T-helper 1 cell (primary cell): ENCODE measurements at places on chromosomes 5 and 9.

DNA sequence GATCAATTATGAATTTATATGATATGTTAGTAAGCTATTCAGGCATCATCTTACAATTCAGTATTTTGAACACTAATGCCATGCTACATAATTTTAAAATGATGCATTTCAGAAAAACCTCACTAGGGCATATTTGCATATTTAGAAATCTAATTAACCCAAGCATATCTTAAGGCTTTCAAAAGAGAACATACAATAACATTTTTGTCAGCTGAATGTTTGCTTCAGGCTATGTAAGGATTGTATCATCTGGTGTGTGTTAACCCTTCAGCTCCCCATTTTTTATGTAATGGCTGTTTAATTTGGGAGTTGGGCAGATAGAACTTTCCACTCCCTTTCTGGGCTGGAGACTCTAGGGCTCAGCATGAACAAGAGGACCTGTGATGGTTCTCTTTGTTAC, 299.1 kb upstream of the EFNA5 start:
- no peak for DNase-seq

DNA sequence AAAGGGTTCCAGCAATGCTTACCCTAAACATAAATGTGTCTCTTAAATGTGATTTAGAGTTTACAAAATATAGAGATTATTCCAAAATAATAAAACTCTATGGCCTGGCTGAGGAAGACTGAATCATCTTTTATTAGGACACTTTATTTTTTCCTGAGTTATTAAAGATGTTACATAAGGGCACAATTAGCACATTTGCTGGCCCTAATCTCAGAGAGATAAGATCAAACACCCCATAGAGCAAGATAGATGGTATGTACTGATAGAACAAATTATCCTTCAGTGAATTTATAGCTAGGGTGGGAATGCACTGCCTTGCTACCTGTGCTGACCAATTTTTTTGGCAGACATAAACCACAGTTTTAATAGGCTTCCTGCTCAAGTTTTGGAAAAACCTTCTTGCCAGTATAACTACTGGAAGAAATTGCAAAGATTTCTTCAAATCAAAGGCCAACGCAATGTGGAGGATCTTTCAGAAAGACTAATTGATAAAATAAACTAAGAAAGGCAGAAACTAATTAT, 367.1 kb upstream of the MPDZ start:
- DNase-seq = no peak

- DNase-seq = no peak
Measured at GRCh38 chr9:85283421-85283820, 458.3 kb downstream of the AGTPBP1 start.

DNA sequence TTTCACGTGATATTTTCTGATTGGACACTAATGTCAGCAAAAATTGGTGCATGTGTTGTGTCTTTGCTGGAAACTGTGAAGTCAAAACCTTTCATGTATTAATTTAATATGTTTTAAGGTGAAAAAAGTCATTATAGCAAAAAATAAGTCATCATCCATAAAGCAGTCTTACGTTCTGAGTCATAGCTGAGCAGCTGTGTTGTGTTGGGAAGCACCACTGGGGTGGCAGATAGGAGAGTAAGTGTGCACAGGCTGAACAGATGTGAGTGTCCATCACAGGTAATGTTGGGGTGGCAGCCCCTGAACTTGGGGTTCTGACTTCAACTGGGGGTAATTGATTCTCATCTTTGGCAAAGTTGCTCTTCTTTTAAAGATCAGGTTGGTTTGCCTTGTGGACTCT, 156.8 kb downstream of the NXNL2 start:
- DNase-seq = no peak

DNA sequence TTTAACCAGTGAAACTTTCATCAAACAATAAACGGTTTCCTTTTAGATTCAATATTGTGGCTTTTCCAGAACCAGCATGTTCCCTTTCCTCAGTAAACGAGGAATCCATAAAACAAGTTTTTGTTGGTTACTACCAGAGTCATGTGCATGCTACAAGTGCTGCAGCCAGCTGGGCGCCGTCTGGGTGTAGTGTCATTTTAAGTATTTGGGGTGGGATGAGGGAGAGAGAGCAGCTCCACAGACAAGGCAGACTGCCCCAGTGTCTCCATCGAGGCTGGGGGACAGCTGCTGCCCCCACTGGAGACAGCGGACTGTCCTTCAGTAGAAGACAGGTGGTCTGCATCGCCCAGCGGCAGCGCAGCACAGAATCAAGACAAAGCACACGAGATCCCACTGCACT, 17.3 kb downstream of the ARPC5L start:
- DNase-seq = no peak

- no peak for DNase-seq
Measured at GRCh38 chr5:1253456-1254105, 28.4 kb downstream of the SLC6A18 start.

DNA sequence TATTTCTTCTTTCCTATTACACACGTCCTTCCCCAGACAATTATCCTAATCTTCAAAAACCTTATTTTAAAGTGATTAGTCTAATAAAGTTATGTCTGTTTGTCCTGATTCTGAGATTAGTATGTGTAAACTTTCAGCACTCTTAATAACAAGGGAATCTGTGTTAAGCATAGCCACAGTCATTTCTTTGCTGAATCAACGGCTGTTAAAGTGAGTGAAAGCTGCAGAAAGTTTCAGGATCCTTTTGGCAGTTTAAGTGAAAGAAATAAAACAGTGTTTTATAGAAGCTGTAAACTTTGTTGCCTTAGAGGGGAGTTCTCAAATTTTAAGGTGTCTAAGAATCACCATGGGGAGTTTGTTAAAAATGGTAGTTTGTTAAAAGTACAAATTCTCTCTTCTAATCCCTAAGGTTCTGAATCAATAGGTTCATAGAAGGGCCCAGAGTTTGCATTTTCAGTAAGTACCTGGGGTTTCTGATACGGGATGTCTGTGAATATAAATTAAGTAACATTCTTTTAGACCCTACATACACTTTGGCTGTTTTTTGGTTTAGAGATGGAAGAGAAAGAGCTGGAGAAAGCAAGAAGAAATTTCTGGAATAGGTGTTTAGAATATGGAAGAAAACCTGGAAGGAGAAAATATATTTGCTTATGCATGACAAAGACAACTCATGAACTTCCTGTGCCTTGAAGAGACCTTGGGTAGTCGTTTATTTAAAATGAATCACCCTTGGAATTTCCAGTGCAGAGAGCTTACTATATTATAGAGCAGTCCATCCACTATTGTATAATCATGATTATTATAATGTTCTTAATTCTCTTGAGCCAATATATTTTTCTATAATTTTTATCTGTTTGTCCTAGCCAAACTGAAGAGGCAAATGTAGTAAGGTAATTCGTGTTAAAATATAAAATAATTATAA, 45.7 kb downstream of the SCAMP1 start:
- no peak for DNase-seq
